ENCODE measurements at places on chromosomes 16 and 17.

DNA sequence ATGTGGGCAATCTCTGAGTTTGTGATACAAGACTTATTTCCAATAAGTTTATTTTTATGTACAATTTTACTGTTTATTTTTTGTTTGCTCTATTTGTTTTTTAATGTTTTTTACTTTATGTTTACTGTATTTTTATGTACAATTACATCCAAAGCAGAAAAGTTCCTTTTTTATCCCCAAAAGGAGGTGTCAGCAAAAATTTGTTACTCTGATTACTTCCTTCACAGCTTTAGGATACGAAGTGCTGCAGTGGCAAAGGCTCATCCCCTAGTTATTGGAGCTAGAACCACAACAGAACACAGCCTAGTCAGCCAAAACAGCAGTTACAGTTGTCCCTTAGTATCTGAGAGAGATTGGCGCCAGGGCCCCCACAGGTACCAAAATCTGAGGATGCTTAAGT lies 35.7 kb downstream of the IST1 start:
- DNase-seq, result no peak

- no peak for DNase-seq
These were observed 39.0 kb downstream of the PRKCA start for GRCh38 chr17:66341462-66341861.

GRCh38 chr16:66976746-66977145 lies 11.6 kb upstream of the CES4A start:
- no peak for DNase-seq

GRCh38 chr16:14529010-14529669 lies 100.9 kb downstream of the PARN start:
- peak; percentile 70 for DNase-seq

- no peak for DNase-seq
These were observed 124.0 kb upstream of the MON1B start for GRCh38 chr16:77066896-77067496.

DNA sequence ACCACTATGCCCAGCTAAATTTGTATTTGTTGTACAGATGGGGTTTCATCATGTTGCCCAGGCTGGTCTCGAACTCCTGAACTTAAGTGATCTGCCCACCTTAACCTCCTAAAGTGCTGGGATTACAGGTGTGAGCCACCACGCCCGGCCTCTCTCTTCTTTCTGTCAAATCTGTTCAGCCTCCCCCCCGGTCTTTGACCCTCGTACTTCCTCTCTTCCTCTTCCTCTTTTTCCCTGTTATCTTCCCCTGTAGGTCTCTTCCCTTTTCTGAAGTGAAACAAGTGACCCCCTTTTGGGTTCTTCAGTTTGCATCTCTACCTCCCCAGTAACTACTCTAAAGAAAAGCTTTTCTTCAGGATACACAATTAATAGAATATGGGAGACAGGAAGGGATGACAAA lies 31.7 kb upstream of the DHX40 start:
- DNase-seq, result no peak

DNA sequence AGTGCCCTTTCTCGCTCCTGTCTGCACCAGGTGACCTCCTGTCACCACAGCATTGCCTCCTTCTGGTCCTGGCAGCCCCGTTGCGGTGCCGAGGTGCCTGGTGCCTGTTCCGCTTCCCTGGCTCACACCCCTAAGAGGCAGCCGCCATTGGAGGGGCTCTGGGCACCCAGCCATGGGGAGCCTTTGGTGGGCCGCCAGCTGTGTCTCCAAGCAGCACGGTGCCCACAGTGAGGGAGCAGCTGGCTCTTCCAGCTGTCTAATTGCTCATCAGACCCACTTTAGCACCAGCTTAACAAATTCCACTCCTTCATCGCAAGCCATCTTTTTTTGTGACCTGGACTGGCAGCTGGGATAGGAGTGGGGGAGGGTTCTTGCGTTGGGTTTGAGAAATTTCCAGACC lies 276.1 kb downstream of the SNX29 start:
- no peak for DNase-seq

- no peak for DNase-seq
These were observed 27.4 kb upstream of the TNS4 start for GRCh38 chr17:40528692-40529417.

- no peak for DNase-seq
These were observed 74.7 kb downstream of the CDH13 start for GRCh38 chr16:82701442-82701955.

GRCh38 chr17:75909051-75909811 lies 4.5 kb upstream of the MRPL38 start:
- no peak for DNase-seq

DNA sequence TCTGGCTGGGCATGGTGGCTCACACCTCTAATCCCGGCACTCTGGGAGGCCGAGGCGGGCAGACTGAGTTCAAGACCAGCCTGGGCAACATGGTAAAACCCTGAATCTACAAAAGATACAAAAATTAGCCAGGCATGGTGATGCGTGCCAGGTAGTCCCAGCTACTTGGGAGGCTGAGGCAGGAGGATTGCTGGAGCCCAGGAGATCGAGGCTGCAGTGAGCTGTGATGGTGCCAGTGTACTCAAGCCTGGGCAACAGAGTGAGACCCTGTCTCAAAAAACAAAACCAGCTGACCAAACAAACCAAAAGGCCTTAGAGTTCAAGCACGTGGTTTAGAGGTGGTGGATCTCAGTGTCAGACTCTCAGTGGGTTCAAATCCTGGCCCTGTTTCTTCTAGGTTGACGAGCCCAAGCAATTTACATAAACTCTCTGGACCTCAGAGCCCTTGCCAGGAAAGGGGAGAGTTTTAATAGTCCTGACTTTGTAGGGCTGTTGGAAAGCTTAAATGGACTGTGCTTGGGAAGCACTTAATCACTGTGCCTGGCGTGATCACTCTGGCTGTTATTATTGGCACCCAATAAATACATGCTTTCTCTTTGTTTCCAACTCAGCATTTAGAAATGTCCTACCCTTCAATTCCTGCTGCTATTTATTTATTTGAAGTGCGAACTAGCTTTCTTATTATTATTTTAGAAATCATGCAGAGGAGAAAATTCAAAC lies 44.7 kb downstream of the ABCC1 start:
- DNase-seq, result no peak

DNA sequence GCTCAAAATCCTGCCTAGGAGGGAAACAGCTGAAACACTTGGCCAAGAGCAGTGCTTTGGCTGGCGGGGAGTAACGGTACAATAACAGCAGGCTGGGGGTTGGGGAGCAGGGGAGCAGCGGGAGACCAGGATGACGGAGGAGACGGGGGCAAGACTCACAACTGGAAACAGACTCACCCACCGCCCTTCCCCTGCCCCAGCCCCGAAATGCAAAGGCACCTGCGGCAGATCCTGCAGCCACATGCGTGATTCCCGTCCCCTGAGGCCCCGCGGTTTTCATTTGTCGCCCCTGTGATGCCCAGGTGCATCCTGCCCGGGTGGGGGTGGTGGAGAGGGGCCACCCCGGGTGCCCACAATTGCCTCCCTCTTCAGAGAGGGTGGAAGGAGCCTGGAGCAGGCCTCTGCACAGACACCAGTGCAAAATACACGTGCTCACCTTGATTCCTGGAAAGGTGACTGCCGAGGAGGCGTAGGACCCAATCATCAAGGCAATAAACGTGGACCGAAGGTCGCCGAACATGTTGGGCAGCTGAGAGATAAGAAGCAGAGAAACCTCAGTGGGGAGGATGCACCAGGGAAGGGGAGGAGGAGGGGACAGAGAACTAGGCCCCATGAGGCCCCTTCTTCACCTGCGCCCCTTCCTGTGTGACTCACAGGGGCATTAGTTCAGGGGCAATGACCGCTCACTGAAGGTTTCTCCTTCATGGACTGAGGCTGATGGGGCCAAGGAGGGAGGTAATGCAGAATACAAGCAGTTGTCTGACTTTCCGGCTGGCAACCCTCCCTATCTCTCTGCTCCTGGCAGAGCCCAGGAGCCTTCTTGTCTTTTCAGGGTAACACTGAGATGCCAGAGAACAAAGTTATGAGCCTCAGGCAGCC lies 30.4 kb upstream of the PITPNA start:
- DNase-seq, result no peak

- no peak for DNase-seq
These were observed 996 bp downstream of the TNFSF13 start for GRCh38 chr17:7559320-7560171.

GRCh38 chr17:3049705-3050295 lies 13.6 kb downstream of the OR1D5 start:
- no peak for DNase-seq

DNA sequence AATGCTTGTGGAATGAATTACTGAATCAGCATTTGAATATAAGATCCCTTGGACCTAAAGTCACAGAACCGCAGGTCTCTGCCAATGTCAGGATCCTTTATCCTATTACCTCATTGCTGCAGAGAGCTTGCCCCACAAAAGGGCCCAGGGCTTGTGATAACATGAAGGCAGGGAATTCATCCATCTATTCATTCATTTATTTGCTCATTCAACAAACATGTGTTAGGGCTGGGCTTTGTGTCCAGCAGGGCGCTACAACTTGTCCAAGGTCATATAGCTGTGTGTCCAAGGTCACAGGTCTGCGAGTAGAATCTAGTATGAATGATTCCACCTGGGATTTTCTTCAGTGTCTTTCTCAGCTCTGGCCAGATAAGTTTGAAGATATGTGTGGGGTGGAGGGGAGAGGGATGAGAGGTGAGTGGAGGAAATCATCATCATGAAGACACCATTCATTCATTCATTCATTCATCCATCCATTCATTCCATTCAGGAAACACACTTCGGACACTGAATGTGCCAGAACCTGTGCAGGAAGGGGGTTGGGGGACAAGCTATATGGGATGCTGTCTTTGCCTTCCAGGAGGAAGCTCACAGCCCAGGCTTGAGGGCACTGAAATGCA lies 1.3 kb upstream of the UNC45B start:
- DNase-seq, result no peak

DNA sequence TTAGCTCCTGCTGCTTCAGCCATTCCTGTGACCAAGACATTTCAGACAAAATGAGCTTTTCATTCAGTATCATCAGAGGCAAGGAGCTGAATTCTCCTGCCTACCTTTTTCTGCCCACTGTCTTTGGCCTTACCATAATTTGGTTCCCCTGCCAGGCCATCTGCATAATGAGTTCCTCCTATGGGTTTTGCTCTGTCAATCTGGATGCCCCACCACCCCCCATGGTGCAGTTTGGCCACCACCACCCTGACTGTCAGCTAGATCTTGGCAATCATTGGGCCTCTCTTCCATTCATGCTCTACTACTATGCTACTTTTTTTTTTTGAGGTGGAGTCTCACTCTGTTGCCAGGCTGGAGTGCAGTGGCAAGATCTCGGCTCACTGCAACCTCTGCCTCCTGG lies 169.2 kb upstream of the ZKSCAN2 start:
- no peak for DNase-seq

DNA sequence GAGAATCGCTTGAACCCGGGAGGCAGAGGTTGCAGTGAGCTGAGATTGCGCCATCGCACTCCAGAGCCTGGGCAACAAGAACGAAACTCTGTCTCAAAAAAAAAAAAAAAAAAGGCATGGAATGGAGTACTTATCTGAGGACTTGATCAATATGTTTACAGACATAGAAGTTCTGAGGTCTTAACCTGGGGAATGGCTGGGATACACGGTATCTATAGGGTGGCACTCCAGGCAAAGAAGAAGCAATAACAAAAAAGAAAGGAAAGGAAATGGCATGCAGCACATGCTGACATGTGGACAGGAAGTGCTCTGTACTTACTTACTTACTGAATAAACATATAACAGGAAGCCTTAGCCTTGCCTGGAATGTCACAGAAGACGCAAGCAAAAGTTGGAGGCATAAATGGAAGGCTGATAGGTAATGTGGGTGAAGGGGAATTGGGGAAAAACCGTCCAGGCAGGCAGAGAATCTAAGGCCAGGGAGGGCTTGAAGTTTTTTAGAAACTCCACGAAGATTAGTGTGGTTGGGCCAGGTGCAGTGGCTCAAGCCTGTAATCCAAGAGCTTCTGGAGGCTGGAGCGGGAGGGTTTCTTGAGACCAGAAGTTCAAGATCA lies 10.1 kb upstream of the SPOP start:
- no peak for DNase-seq

DNA sequence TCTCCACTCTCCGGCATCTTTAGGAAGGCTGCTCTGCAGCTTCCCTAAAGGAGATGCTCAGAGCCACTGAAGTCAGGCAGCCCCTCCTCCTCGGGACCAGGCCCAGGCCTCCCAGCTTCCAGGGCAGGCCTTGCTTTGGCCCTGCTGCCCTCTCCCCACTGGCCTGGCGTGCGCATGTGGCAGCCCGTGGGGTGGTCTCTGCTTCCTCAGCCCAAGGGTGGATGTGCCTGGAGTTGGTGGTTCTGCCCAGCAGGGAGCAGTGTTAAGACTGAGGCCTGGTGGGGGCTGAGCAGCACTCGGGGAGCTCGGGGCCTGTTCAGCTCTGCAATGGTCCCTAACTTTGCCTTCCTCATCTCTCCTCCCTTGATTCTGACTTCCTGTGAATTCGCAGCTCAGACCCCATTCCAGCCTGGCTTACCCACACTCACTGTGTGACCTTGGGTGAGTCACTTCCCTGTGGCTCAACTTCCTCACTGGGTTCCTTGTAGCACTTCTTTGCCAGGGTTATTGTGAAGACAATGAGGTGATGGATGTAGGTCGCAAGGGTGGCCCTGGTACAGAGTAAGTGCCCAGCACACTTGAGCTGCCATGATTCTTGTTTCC lies 63.2 kb downstream of the NKD1 start:
- no peak for DNase-seq

DNA sequence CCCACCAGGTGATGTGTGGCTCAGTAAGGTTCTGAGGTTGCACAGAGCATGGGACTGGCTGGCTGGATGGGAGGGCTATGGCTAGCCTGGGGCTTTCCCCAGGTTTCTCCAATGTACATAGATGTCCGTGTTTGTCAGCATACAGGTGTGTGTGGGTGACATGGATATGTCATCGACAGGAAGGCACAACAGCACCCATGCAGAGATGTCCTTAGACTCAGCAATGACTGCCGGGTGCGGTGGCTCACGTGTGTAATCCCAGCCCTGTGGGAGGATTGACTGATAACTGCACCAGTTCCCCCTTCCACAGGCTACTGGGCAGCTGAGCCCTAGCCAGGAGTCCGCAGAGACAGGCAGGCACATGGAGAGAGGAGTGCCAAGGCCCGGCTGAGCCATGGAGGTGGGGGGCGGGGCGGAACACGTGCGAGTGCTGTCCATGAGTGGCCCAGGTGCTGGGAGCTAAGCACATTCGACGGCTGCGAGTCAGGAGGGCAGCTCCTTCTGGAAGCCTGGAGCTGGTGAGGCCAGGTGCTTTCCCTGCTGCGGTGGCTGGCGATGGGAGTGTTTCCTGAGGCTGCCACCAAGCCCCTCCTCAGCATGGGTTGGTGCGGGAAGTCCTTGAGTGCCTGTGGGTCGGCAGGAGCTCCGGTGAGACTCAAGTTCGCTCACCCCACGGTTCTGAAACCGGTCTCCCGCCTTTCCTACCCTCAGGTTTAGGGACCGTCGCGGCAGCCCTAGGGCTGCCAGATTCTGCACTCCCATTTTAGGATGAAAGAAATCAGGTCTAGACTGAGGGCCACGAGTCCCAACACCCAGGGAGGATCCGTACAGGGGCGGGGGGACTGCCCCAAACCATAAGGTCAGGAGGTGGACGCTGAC lies 858 bp upstream of the ASPSCR1 start:
- no peak for DNase-seq

All from neuronal stem cell (in vitro differentiated cells).